ENCODE measurements at places on chromosomes 3 and 15. TPM values are rescaled to one million over a fixed set of nuclear protein-coding genes. Genes with fewer than 3 reads are reported as not detected.

DNA sequence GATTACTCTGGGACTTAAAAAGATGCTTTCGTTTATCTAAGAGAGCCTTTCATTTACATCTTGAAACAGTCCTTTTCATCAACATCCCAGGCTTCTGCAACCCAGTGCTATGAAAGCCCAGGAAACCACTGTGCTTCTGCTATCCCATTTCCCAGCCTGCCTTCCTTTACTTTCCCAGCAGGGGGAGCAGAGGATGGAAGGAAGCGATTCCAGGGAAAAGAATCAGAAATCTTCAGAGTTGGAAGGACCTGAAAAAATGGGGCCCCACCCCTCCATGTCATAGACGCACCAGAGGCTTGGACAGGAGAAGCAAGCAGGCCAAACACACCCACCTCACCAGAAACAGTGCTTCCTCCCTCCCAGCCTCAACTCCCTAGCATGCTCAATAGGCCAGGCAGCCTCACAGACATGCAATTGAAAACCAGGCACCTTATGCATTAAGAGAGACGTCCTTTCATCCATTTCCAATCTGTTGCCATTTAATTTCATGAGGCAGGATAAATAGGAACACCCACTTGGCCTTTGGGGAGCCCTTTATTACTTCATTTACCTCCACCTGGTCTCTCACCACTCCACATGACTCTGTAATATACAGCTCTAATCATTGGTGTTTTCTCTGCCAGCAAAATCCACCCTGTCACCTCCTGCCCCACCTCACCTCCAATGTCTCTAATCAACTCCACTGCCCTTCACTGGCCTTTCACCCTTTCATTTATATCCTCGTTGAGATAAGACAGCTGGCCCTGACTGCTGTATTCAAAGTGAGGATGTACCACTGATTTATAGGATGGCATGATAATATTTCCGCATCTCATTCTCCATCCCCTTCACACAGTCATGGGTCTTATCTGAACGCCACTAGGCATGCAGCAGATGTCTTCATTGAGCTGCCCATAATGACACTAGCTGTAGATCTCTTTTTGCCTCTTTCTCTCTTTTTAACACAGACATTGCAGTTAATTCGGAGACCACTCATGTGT lies 583.9 kb downstream of the NTRK3 start:
- no peaks in the 10 kb centered on the region for H3K4me1 ChIP-seq
- H3K36me3 ChIP-seq: no peaks in the 10 kb centered on the region
- no peak overlapping the region for H3K27ac ChIP-seq
- no peaks in the 10 kb centered on the region for H3K27me3 ChIP-seq
- no peak for DNase-seq

Gene MB21D2
- total RNA-seq: 5.5 TPM

DNA sequence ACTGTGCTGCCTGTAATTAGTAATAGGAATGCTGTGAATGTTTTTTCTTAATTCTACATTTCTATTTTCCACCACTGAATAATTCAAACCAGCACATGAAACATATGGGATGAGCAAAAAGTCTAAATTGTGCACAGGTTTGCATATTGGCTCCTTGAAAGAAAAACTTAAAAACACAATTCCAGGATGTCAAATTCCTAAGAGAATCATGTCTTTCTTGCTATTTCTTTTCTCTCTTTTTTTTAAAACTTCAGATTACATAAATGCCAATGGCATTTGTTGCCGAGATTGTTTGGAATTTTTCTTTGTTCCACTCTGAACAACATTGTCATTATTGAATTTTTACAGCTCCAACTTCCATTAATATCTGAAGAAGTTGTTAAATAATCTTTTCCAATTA lies 60.8 kb downstream of the VGLL3 start:
- DNase-seq: no peak
- H3K27ac ChIP-seq: peak overlapping the region; percentile 91
- no peaks in the 10 kb centered on the region for H3K27me3 ChIP-seq
- H3K36me3 ChIP-seq: no peaks in the 10 kb centered on the region
- H3K4me3 ChIP-seq: no peak overlapping the region

Gene KBTBD13
- not detected for total RNA-seq

GRCh38 chr3:146625186-146625775 lies 20.1 kb upstream of the PLSCR5 start:
- peak overlapping the region; percentile 52 for H3K4me3 ChIP-seq
- H3K27ac ChIP-seq: peak overlapping the region; percentile 71
- H3K27me3 ChIP-seq: no peaks in the 10 kb centered on the region
- peaks cover 11% of the 10 kb centered on the region for H3K4me1 ChIP-seq
- DNase-seq: no peak

DNA sequence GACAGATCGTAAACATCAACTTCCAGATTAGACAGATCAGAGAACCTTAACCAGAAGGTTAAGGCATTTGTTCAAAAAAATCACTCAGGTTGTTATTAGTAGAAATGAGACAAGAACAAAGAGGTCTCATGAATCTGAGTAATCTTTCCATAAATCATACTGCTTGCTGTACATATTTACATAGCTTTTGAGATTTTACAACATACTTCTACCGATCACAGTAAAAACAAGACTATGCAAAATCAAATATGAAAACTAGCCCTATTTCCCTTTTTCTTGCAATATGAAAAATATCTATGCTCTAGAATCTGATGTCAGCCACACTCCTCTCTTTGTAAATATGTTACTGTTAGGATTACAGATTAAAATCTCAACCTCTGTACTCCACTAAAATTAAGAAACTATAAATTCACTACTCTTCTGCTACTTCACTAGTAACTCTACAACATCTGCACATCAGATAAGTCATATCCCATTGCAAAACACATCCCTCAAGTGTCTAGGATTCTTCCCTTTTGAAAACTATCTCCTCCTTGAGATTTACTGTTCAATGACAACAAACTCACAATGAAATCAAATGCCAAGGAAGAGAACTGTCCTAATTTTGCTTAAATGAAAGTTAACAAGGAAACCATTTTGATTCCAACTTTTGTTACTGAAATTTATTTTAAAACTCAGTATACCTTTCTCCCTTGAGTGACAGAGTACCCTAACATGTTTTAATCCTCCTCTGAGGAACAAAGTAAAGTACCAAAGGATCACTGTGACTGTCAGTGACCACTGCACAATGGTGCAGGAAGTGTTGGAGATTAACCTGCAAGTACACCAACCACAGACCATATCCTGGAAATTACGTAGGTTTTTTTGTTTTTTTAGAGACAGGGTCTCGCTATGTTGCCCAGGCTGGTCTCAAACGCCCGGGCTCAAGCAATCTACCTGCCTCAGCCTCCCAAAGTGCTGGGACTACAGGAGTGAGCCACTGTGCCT lies 12.8 kb downstream of the DCUN1D1 start:
- H3K36me3 ChIP-seq: peaks cover 8% of the 10 kb centered on the region
- no peaks in the 10 kb centered on the region for H3K27me3 ChIP-seq
- peaks cover 49% of the 10 kb centered on the region for H3K4me1 ChIP-seq
- H3K4me3 ChIP-seq: no peak overlapping the region

DNA sequence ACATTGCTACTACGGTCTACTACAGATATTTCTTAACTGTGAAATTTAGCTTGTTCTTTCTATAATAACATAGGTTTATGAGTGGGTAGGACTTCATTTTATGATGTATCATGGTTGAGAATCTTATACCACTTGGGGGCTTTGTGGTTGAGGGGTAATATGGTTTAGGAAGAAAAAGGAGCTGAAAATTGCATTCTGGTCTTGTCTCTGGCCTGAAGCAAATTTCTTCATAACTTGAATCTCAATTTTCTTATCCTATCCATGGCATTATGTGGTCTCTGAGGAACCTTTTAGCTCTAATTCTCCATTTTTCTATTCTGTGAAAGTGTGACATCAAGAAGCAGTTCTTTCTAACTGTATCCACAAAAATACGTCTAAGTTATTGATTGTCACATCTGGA lies 341.0 kb downstream of the SOX2 start:
- peaks cover 13% of the 10 kb centered on the region for H3K27me3 ChIP-seq
- H3K4me1 ChIP-seq: no peaks in the 10 kb centered on the region
- H3K36me3 ChIP-seq: no peaks in the 10 kb centered on the region
- no peak for DNase-seq

GRCh38 chr3:194203482-194204041 lies 67.6 kb downstream of the HES1 start:
- no peak overlapping the region for H3K27ac ChIP-seq
- DNase-seq: no peak
- peaks cover 61% of the 10 kb centered on the region for H3K27me3 ChIP-seq

GRCh38 chr3:107235193-107235927 lies 141.9 kb upstream of the CCDC54 start:
- peak overlapping the region; percentile 70 for H3K4me3 ChIP-seq
- H3K27ac ChIP-seq: peak overlapping the region; percentile 77
- DNase-seq: no peak
- H3K36me3 ChIP-seq: no peaks in the 10 kb centered on the region
- peaks cover 21% of the 10 kb centered on the region for H3K4me1 ChIP-seq
- no peaks in the 10 kb centered on the region for H3K27me3 ChIP-seq

DNA sequence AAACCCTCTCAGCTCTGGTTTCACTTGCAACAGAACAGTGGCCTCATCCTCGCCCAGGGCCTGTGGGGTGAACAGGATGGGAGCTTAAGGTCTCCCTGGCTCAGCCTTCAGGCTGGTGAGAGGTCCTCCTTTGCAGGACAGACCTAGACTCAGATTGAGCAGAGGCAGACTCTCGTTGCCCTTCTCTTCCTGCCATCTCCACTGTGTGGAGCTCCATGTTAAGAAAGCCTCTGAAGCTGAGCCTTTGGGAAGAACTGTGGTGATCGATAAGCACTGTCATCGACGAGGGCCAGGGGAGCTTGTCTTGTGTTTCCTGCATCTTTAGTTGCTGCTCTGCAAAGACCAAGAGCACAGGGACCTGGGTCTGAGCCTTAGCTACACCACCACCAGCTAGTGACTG lies 37.8 kb upstream of the GRIP2 start:
- H3K27ac ChIP-seq: no peak overlapping the region
- no peak overlapping the region for H3K4me3 ChIP-seq
- DNase-seq: no peak
- H3K4me1 ChIP-seq: no peaks in the 10 kb centered on the region
- H3K36me3 ChIP-seq: no peaks in the 10 kb centered on the region
- H3K27me3 ChIP-seq: peaks cover 27% of the 10 kb centered on the region

DNA sequence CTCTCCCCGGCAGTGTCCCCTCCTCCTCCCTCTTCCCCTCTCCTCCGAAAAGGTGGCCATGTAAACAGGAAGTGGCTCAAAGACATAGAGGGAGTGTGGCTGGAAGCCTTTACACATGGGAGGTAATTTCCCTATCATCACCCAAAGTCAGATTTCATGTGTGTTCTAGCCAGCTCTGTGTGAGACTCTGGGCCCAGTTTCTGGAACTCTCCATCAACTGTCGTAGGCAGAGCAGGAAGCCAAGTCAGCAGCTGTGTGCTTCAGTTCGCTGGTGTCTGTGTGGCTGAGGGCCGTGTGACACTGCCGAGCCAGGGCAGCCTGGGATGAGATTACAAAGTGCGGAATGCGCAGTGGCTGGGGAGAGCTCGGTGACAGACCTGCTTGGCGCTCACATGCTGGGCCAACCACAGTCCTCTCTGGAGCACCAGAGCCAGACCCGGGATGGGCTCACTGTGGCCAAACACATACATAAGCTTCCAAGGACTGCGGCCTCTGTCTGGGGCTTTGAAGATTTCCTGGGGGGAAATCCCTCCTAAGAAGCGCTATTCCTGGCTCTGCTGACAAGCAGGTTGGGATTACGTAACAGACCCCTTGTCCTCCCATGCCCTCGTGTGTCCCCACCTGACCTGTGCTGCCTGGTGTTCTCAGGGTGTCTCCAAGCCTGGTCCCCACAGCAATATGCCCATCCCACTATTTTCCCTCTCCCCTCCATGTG lies 50.7 kb downstream of the UMPS start:
- no peaks in the 10 kb centered on the region for H3K27me3 ChIP-seq
- H3K4me3 ChIP-seq: no peak overlapping the region
- H3K36me3 ChIP-seq: peaks cover 25% of the 10 kb centered on the region
- H3K27ac ChIP-seq: peak overlapping the region; percentile 99
- DNase-seq: no peak

DNA sequence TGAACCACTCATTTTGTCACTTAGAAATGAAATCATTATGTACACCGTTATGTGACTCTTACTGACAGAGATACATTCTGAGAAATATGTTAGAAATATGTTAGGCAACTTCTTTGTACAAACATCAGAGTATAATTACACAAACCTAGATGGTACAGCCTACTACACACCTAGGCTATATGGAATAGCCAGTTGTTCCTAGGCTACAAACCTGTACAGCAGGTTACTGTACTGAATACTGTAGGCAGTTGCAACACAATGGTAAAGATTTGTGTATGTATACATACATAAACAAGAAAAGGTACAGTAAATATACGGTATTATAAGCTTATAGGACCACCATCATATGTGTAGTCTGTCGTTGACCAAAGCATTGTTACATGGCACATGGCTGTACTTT lies 3.7 kb downstream of the SACM1L start:
- no peaks in the 10 kb centered on the region for H3K27me3 ChIP-seq
- peaks cover 38% of the 10 kb centered on the region for H3K4me1 ChIP-seq
- no peak overlapping the region for H3K27ac ChIP-seq
- no peak overlapping the region for H3K4me3 ChIP-seq
- H3K36me3 ChIP-seq: peaks cover 5% of the 10 kb centered on the region

Gene COL7A1
- total RNA-seq: 18.9 TPM

GRCh38 chr3:52399593-52399992 lies 45.3 kb downstream of the SEMA3G start:
- H3K36me3 ChIP-seq: peaks cover 22% of the 10 kb centered on the region
- no peak overlapping the region for H3K27ac ChIP-seq
- no peaks in the 10 kb centered on the region for H3K4me1 ChIP-seq
- no peak overlapping the region for H3K4me3 ChIP-seq

All from osteocyte (in vitro differentiated cells).